Urinary bladder (tissue), 4 donors: ENCODE measurements at places on chromosomes 4 and X. TPM values are rescaled to one million over a fixed set of nuclear protein-coding genes. Genes with fewer than 3 reads are reported as not detected.

CTAG1B gene
- not detected for polyA plus RNA-seq

EREG gene
- 0.38 TPM for polyA plus RNA-seq

TRIM61 gene
- 0.94 TPM for polyA plus RNA-seq

DMP1 gene
- polyA plus RNA-seq: not detected

UBA6 gene
- polyA plus RNA-seq: 14.1 TPM

CLDN34 gene
- polyA plus RNA-seq: not detected

PPARGC1A gene
- 1.3 TPM for polyA plus RNA-seq

PNPLA4 gene
- 11.0 TPM for polyA plus RNA-seq

PHEX gene
- 0.10 TPM for polyA plus RNA-seq

FGD1 gene
- polyA plus RNA-seq: 6.4 TPM

SHROOM3 gene
- 16.6 TPM for polyA plus RNA-seq

PI4K2B gene
- 8.3 TPM for polyA plus RNA-seq

PDE6B gene
- polyA plus RNA-seq: 4.1 TPM

AMOT gene
- 8.8 TPM for polyA plus RNA-seq

RHOXF2B gene
- polyA plus RNA-seq: not detected

STPG2 gene
- polyA plus RNA-seq: 0.03 TPM

ZFYVE28 gene
- 8.4 TPM for polyA plus RNA-seq

UCP1 gene
- not detected for polyA plus RNA-seq

BMP3 gene
- polyA plus RNA-seq: 1.2 TPM
